NCI-H2081 (cell line): ENCODE measurements at places on chromosomes 16 and 17.
A peak's percentile ranks its signal among the peaks of the same experiment; 100 is the strongest.

- no peak for DNase-seq
Measured at GRCh38 chr17:28279411-28279810, 39.6 kb upstream of the TMEM97 start.

DNA sequence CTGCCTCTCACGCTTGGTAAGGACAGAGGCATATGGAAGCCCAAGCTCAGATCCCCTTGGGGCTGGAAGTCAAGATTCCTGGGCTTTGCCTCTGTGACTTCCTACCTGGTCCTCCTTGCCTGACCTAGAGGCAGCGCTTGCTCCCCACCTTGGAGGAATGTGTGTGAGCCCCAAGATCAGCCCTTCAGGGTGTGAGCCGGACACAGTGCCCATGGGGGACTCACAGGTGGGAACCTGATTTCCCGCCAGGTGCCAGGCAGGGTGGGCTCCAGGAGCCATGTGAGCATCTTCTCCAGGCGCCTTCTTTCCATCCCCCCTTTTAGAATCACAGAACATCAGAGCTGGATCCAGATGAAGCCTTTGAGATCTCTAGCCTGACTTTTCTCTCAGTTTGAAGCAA lies 10.2 kb downstream of the CD300LG start:
- DNase-seq: no peak

DNA sequence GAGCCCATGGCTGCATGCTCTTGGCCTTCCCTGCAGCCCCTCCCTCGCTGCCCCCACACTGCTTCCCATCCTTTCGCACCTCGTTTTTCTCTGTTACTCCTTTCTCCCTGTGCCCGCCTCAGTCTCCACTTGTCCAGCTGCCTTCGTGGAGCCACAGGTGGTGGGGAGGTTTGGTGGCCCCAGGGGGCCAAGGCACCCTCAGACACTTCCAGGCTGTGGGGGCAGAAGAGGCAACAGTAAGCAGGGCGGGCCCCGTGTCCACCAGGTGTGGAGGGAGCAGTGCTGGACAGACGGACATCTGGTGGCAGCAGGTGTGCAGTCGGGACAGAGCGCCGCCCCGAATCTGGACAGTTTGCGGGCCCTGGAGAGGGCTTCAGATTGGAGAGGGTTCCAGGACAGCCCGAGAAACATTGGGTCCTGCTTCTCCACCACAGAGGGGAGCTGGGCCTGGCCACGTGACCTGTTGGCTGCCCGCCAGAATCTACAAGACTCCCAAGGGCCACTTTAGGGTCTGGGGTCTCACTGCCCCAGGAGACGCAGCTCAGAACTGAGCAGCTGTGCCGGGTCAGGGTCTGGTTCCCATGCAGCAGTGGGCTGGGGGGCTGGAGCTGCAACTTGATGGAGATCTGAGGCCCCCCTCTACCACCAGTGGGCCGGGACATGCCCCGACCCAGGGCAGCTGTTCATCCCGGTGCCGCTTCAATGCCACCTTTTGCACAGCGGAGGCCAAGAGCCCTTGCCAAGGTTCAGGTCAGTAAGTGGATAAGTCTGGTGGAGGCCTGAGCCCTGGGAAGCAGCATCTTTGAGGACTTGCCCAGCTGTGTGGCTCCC lies 22.8 kb downstream of the BAHCC1 start:
- no peak for DNase-seq

- DNase-seq: no peak
Measured at GRCh38 chr17:38600906-38601305, 4.8 kb downstream of the SRCIN1 start.

- no peak for DNase-seq
Measured at GRCh38 chr17:79325709-79326430, 251.2 kb downstream of the ENGASE start.

DNA sequence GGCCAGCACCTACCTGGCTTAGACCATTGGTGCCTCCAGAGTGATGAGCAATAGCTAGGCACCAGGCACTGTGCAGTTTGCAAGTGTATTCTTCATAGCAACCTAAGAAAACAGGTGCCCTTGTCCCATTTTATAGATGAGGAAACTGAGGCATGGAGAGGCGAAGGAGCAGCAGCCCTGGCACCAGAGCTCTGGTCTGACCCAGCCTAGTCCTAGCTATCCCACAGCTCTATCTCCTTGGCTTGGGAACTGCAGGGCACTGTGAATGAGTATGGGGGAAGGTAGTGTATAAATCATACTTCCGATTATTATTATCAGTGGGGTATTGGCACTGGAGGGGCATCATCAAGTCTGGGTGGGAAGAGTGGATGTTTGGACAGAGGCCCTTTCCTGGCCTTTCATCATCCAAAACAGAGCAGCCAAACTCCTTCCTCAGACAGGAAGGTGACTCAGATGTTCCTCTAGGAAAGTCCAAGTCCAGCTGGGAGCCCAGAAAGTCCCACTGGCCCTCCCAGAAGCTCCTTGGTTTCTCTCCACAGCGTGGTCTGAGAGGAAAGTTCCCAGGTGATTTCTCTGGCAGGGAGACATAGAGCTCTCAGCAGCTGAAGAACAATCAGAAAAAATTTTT lies 32.0 kb upstream of the PLLP start:
- no peak for DNase-seq

- no peak for DNase-seq
Measured at GRCh38 chr17:47095268-47095667, 93.8 kb downstream of the CDC27 start.

GRCh38 chr16:72609933-72610332 lies 438.0 kb upstream of the PMFBP1 start:
- DNase-seq: no peak

GRCh38 chr17:41322903-41323895 lies 7.7 kb upstream of the KRTAP17-1 start:
- DNase-seq: no peak

GRCh38 chr17:2386400-2387085 lies 14.3 kb downstream of the MNT start:
- DNase-seq: no peak

- no peak for DNase-seq
Measured at GRCh38 chr17:70569128-70569527, 399.8 kb downstream of the KCNJ2 start.

GRCh38 chr17:298791-299450 lies 53.7 kb downstream of the RPH3AL start:
- DNase-seq: no peak

GRCh38 chr17:11564589-11565380 lies 33.5 kb upstream of the DNAH9 start:
- DNase-seq: no peak

GRCh38 chr16:61968242-61969076 lies 67.8 kb downstream of the CDH8 start:
- DNase-seq: no peak

- DNase-seq: no peak
Measured at GRCh38 chr16:2033057-2033908, 6.6 kb downstream of the NHERF2 start.

DNA sequence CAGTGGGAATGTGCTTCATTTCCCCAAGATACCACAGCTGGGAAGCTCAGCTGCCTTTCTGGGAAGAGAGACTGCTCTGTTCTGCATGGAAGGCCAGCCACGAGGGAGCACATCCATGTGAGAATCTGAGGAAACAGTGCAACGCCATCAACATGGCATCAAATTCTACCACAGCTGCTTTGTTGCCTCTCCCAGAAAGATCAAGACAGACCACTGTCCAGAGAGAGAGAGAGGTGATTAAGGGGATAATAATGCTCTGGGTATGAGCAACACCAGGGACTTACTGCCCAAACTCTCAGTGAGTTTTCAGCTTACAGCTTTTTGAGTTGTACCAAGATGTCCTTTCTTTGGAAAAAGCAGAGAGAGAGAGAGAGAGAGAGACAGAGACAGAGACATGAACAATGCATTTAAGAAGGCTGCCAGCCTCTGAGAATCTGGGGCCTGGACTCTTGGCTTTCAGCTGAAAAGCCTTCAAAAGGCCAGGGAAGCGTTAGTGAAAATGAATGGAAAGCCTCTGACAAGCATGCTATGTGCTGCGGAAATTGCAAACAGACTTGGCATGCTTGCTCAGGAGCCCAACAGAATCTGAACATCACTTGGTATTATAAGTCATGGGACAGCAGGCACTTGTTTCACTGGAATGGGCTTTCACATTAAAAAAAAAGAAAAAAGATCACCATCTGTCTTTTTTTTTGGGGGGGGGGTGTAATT lies 223.1 kb downstream of the MAP2K6 start:
- no peak for DNase-seq

GRCh38 chr16:46620266-46621005 lies 743 bp downstream of the SHCBP1 start:
- no peak for DNase-seq

DNA sequence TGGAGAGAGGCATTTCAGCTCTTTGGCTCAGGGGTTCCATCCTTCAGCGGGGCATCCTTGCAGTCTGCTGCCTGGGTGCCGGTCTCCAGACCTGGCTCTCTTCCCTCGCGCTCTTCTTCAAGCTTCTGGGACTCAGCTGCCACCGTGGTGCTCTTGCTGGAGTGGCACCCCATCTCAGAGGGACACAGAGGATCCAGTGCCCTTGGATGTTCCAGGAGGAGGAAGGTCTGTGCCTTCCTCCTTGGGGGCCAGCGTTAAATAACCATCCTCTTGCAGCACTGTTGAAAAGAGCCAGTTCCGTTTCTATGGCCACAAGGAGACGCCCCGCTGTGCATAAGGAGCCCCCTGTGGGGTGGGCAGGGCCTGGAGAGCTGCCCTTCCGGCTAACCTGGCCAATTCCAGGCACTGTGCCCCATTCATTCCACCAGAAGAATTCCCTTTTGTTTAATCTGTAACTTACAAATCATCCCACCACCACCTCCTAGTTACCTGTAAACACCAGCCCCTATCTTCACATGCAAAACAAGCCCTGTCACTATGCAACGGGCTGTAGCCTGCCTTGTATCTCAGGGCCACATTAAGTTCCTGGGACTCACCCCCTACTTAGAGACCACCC lies 8.6 kb downstream of the CHD9NB start:
- DNase-seq: no peak

DNA sequence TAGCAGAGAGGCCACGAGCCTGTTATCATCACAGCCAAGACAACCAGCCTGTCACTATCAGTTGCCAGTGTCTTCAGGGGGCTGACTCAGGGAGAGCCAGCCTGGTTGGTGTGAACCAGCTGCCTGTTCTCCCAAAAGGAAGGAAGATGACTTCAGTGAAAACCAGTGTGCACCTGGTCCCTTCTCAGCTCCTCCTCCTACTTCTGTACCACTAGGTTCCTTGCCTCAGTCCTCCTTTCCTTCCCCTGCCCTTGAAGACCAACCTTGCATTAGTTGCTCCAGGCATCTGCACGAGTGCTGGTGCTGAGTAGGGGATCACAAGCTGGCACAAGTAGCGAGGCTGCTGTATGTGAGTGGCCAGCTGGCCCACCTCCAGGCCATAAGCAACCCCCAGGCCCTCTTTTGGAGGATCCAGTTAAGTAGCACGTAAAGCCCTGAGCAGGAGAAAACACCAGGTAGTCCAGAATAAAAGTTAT lies 8.5 kb downstream of the TUBG1 start:
- DNase-seq: no peak

DNA sequence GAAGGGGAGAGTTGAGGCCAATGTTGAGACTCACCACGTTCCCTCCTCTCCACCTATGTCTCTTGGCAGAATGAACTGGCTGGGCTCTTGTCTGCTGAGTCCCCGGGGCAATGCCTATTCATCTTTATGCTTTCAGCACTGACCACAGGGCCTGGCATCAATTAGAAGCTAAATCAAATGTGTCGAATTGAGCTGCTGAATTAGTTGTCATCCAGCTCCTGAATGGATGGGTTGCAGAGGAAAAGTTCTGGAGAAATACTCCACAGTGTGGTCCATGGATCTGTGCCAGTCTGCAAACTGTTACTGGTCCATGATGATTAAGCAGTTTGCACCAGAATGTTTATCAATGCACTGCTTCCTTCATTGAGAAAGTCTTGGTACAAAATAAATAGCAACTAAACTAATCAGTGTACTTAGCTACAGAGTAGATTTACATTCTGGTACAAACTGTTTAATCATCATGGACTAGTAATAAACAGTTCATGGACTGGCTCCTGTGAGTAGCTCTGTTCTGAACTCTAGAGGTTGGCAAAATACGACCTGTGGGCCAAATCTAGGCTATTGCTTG lies 4.6 kb downstream of the CNGB1 start:
- DNase-seq: no peak

GRCh38 chr17:17402558-17402957 lies 74.2 kb upstream of the MED9 start:
- DNase-seq: no peak

DNA sequence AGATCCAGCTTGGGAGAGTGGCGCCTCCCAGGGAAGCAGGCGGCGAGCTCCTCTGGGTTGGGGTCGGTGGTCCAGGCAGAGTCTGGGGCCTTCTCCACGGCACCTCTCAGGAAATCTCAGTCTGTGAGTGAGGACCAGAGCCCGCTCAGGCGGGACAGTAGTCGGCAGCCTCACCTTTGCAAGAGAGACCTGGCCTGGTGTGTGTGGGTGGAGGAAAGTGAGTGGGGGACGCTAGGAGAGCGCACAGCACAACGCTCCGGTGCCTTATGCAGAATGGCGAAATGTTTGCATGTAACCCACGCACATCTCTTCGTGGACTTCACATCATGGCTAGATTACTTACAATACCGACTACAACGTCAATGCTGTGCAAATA lies 2.2 kb downstream of the AHSP start:
- no peak for DNase-seq

DNA sequence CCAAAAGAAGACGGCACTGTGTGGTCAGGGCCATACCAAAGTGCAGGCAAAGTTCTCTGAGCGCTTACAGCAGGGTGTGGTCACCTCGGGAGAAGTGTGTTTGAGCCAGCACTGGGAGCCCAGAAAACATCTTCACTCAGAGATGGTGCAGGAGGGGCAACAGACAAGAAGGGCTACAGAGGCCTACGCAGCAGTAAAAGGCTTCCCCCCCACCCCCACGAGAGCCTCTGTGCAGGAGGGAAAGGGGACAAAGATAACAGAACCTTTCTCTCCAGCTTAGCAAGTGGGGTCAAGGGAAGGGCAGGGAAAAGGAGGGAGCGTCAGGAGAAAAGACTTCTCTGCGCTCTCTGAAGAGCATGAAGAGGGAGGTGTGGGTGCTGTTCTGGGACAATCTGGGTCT lies 2.8 kb downstream of the VAT1 start:
- no peak for DNase-seq

DNA sequence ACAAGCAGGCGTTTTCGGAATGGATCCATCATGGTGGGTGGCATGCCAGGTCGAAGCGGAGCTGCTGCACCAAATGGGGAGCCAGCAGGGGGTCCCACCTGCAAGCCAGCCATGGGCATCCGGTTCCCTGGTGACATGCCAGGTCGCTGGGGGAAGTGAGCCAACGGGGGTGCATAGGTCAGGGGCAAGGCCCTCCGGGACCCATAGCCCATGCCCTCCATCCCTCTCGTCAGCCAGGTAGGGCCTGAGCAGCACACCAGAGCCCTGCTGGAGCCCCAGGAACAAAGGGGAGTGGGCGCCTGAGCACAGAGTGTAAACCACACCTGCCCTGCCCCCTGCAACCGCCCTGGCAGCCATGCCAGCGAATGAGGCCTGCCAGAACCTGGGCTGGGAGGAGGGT lies 5.0 kb downstream of the SMARCD2 start:
- peak; percentile 16 for DNase-seq

GRCh38 chr17:72875361-72875760 lies 217.1 kb downstream of the SLC39A11 start:
- no peak for DNase-seq

DNA sequence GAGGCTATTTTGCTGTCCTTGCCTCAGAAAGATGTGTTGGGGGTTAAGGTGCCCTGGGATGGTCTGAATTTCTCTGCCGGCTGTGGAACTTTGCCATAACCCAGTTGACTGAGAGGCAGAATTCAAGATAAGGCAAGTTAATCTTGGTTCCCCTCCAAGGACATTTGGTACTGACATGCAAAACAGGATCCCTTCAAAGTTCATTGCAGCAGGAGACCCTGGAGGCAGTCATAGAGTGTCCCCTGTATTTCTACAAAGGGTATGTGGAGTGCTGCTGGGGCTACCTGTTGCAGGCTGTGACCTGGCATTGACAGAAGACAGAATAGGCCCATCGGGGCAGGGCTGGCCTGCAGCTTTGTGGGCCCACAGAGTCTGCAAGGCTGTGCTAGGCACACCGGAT lies 135.6 kb upstream of the IRX3 start:
- DNase-seq: no peak
